Myocyte (in vitro differentiated cells): ENCODE measurements at places on chromosomes 4 and X. TPM values are rescaled to one million over a fixed set of nuclear protein-coding genes. Genes with fewer than 3 reads are reported as not detected.

GAGE12F gene
- not detected in 2 replicates for total RNA-seq

CENPE gene
- 1.5 and 2.9 TPM in 2 replicates for total RNA-seq

FGF13 gene
- total RNA-seq, result 14.3 and 30.5 TPM in 2 replicates

DNA sequence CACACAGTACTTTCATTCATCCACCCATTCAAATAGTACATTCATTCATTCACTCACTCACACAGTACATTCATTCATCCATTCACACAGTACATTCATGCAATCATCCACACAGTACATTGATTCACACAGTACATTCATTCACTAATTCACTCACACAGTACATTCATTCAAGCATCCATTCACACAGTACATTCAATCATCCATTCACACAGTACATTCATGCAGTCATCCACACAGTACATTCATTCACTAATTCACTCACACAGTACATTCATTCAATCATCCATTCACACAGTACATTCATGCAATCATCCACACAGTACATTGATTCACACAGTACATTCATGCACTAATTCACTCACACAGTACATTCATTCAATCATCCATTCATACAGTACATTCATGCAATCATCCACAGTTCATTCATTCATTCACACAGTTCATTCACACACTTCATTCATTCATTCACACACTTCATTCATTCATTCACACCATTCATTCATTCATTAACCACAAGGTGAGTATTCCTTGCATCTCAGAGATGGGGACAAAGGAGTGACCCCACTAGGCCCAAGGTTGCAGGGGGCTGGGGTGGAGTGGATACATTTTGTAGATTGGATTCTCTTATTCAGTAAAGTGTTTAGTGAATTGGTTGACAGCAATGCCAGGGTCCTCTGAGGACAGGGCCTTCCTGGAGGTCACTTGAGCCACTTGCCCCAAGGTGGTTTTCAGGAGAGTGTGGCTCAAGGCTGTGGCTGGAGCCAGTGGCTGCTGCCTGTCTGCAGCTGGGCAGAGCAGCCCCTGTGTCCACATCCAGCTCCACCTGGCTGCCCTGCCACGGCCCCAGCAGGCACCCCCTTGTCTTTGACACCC, 4.3 kb upstream of the SPON2 start:
- DNase-seq, result no peak

- DNase-seq, result peak; percentile 18
Measured at GRCh38 chrX:119194621-119195020, 41.5 kb upstream of the PGRMC1 start.

GRCh38 chrX:110311437-110312230, 6.3 kb downstream of the AMMECR1 start:
- DNase-seq, result no peak

DNA sequence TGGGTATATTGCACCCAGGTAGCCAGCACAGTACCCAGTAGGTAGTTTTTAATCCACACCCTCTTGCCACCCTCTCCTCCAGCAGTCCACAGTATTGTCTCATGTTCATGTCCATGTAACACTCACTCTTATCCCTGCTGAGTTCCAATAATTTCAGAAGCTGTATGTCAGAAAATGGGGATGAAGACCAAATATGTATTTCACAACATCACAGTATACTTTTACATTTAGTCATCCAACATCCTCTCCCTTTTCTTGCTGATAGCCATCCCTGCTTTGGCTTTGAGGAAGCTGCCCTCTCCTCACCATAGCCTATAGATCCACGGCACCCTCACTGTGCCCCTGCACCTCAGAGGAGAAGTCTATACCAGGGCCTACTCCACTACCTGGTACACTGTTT, 126.0 kb upstream of the LDB2 start:
- DNase-seq, result no peak

- no peak for DNase-seq
Measured at GRCh38 chrX:148610328-148610698, 109.9 kb downstream of the AFF2 start.

DNA sequence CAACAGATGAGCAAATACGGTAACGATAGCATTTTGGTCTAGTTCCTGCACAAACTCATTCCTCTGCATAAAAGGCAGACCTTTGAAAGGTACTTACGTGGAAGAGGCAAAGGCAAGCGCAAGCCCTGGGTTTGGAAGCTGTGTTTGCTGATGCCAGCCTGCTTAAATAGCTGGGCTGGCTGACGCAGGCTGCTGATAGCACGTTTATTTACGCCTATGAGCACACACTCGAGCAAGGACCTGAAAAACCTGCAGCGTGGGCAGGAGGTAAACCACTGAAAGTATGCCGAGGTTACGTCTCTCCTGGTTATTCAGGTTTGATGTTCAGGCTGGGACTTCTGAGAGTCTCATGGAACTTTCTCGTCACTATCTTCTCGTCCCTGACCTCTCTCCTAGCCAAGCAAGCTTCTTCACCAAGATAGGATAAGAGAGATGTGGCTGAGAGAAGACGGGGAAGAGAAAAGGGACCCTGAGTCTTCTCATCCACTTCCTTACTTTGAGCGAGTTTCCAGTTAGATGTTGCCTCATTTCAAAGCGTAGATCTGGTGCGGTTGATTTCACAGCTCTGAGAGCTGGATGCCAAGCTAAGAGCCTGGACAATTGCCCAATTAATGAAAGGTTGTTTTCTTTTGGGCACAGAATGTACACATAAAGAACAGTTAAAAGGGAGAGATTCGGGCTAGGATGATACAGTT, at the start of gene HOPX:
Gene HOPX, minus strand, starts transcription at position 139 of the 695 bp plus-strand sequence. CDS start 23,480 bp downstream, outside the sequence.
- DNase-seq, result no peak
